CD14-positive monocyte (primary cell): ENCODE measurements at places on chromosomes 7 and 10. TPM values are rescaled to one million over a fixed set of nuclear protein-coding genes. Genes with fewer than 3 reads are reported as not detected.

DNA sequence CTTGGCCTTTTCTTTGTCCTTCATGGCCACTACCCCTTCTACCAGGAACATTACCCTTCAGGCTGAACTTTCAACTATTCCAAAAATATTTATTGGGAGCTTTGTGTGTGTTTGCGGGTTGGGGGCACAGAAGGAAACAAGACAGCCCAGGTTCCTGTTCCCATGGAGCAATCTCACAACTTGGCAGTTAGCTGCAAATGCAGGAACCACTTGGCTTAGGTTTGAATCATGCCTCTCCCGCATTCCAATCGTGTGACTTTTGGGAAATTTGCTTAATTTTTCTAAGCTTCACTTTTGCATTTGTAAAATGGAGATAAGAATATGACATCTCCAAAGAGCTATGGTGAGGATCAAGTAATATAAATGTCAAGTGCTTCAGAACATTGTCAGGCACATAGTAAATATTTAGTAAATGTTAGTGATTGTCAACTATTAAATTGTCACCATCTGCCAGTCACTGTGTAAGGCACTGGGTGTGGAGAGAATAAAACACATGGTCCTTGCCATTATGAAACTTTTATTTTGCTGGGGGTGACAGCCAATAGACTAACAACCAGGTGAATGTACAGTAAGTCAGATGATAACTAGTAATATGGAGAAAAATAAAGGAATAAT is 277.1 kb downstream of the SNX13 start:
- no peaks in the 10 kb centered on the region for H3K4me1 ChIP-seq
- no peak overlapping the region for H3K27ac ChIP-seq
- no peak overlapping the region for H3K4me3 ChIP-seq
- H3K36me3 ChIP-seq: no peaks in the 10 kb centered on the region
- no peak for DNase-seq

- no peaks in the 10 kb centered on the region for H3K27me3 ChIP-seq
- peak; percentile 58 for DNase-seq
- H3K4me1 ChIP-seq: peaks cover 76% of the 10 kb centered on the region
- peak overlapping the region; percentile 83 for H3K27ac ChIP-seq
These were observed 21.1 kb downstream of the FAM53B start for GRCh38 chr10:124722798-124723783.

DNA sequence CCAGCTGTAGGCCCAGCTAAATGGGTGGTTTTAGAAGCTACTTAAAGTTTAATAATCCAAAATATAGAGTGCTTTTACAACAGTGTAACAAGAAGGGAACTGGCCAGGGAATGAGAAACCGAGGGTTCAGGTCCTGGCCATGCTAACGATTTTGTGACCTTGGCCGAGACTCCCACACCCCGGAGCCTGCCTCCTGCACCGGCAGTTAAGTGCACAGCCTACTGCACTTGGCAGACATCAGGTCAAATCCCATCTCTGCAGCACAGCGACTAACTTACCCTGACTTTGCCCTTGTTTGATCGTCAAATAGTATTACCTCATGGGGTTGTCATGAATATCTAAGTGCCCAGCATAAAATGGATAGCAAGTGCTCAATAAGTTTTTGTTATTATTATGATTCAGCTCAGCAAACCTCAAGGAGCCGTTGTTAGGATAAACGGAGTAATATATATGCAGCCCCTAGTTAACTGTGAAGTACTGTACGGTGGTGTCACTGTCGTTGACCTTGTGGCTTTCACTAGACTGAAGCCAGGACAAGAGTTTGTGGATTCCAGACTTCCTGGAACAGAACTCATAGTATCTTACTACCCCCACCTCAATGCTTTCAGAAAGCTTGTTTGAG is 35.5 kb downstream of the LYZL1 start:
- no peak overlapping the region for H3K27ac ChIP-seq
- no peak overlapping the region for H3K4me3 ChIP-seq
- DNase-seq: no peak
- H3K4me1 ChIP-seq: no peaks in the 10 kb centered on the region
- no peaks in the 10 kb centered on the region for H3K27me3 ChIP-seq

Gene SLC29A4
- polyA plus RNA-seq: 0.26 TPM

- H3K4me1 ChIP-seq: no peaks in the 10 kb centered on the region
- no peak for DNase-seq
- no peaks in the 10 kb centered on the region for H3K27me3 ChIP-seq
These were observed 659.8 kb upstream of the FOXK1 start for GRCh38 chr7:4022265-4022664.

DNA sequence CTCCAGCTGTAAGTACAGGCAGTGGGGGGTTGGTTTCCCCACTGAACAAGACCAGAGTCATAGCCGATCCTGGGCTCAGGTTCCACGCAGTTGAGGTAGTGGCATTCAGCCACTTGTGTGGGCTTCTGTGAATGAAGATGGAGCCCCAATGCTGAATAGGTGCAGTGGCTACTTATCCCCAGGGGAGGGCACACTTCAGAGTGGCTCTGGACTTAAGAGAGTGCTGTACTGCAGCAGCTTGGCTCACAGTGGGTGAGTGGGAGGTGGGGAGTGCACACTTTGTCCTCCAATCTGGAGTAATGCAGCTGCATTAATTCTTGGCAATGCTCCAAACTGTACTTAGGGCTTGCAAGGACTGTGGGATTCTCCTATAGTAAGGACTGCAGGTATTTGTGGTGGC is 81.9 kb downstream of the BUB3 start:
- no peak overlapping the region for H3K4me3 ChIP-seq
- no peaks in the 10 kb centered on the region for H3K36me3 ChIP-seq
- H3K27ac ChIP-seq: no peak overlapping the region

DNA sequence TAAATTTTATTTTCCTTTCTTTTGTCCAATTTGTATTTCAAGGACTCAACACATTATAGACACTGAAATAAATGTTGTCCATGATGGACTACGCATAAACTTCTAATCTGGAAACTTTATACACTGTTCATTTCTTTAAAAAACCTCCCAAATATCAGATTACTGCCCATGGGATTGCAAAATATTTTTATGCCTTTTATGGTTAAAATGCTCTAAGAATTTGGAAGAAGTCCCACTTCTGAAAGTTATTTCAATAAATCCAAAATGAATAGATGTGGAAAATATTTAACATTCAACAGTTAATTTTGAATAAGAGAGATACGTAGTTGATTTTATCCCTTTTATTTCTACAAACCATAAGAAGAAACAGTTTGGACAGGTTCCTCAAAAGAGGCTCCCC is 46.1 kb downstream of the CABCOCO1 start:
- no peak for DNase-seq
- no peaks in the 10 kb centered on the region for H3K4me1 ChIP-seq
- H3K27me3 ChIP-seq: no peaks in the 10 kb centered on the region
- H3K4me3 ChIP-seq: no peak overlapping the region
- H3K27ac ChIP-seq: no peak overlapping the region

Gene SPDYE5
- polyA plus RNA-seq: not detected

Gene VTI1A
- 25.4 TPM for polyA plus RNA-seq

DNA sequence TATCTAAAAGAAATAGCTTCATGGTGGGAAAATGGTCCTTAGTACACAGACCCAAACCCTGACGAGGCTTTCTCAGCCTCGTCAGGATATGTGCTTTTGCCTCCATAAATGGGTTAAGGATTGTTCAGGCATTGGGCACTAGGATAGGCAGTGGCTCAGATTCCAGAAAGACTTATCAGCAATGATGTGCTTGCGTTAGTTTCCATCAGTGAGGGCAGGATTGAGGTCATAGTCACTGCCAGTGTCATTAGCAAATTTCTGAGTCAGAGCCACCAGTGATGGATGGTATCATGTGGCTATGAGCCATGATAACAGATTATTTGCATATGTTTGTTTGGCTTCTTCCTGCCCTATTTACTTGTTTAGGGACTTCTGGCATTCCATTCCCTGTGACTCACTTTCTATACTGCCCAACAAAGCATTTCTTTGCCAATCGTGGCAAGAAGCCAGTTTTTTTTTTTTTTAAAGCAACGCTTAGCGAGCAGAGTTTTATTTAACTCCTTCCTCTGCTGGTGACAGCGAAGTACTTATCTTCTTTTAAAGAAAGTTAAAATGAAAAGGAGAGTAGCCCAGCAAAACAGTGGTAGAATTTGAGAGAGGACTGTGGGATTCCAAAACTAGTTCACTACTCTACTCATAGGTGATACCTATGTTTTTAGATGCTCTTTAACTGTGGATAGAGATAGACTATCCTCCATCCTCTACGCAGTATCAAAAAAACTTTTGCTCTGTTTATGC is 44.4 kb downstream of the MYPN start:
- H3K36me3 ChIP-seq: no peaks in the 10 kb centered on the region
- no peak overlapping the region for H3K27ac ChIP-seq
- DNase-seq: peak; percentile 68
- H3K4me3 ChIP-seq: no peak overlapping the region
- H3K27me3 ChIP-seq: no peaks in the 10 kb centered on the region
- no peaks in the 10 kb centered on the region for H3K4me1 ChIP-seq

GRCh38 chr7:150385302-150385723 is 6.2 kb downstream of the ZNF775 start:
- H3K36me3 ChIP-seq: peaks cover 4% of the 10 kb centered on the region
- H3K27me3 ChIP-seq: no peaks in the 10 kb centered on the region
- H3K4me1 ChIP-seq: peaks cover 39% of the 10 kb centered on the region
- no peak overlapping the region for H3K27ac ChIP-seq

- no peak overlapping the region for H3K27ac ChIP-seq
- DNase-seq: no peak
- no peaks in the 10 kb centered on the region for H3K27me3 ChIP-seq
- H3K4me3 ChIP-seq: no peak overlapping the region
These were observed 53.9 kb upstream of the CREB5 start for GRCh38 chr7:28358423-28358868.

DNA sequence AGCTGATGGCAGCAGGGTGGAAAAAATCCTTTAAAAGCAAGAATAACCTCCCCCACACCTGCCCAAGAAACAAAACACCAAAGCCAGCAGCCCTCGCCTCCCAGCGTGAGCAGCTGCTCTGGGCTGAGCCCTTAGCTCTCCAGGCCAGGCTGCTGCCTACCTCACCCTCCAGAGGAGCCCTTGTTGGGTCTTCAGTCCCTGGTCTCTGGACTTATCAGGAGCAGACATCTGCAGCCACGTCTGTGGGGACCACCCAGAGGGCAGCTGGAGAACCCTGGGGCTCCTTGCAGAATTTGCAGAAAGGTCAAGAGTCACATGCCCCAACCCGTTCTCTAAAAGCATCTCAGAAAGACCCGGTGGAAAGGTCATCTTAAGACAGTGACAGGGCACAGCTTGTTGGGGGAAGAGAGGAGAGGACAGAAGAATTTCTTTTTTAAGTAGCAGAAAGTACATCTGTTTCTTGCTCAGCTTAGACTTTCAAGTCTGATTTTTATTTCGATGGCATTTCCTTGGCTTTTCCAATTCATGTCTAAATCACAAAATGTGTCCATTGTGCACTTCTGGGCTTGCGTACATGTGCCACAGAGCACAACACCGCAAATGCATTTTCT is 425.7 kb upstream of the NFE2L3 start:
- no peaks in the 10 kb centered on the region for H3K4me1 ChIP-seq
- H3K36me3 ChIP-seq: no peaks in the 10 kb centered on the region
- H3K27ac ChIP-seq: no peak overlapping the region

- H3K36me3 ChIP-seq: no peaks in the 10 kb centered on the region
- H3K4me3 ChIP-seq: no peak overlapping the region
- DNase-seq: no peak
- no peaks in the 10 kb centered on the region for H3K27me3 ChIP-seq
- H3K27ac ChIP-seq: no peak overlapping the region
These were observed 221.3 kb downstream of the DNAJB6 start for GRCh38 chr7:157558061-157558460.

Gene NKX1-2
- not detected for polyA plus RNA-seq

GRCh38 chr10:112732277-112732921 is 217.6 kb upstream of the TCF7L2 start:
- H3K27ac ChIP-seq: no peak overlapping the region

Gene PTF1A
- polyA plus RNA-seq: not detected

- H3K36me3 ChIP-seq: no peaks in the 10 kb centered on the region
- no peak overlapping the region for H3K4me3 ChIP-seq
These were observed 111.8 kb downstream of the OAT start for GRCh38 chr10:124306922-124307371.

DNA sequence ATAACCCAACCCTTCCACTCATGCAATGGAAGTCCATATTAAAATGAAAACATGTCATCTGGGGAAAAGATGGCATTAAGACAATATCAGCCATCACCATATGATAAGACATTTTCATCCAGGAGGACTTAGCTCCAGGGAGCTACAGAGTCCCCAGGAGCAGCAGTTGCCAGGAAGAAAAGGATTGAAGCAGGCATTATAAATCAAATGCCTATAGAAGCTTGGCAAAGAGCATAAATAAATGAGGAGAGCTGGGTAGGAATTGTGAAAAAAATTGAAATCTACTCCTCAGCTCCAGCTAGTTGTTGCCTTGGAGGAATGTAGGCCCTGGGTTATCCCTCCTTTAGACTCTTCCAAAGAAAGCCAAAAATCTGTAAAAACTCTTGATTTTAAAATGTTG is 42.5 kb downstream of the FAM13C start:
- H3K4me1 ChIP-seq: no peaks in the 10 kb centered on the region
- DNase-seq: no peak
- no peak overlapping the region for H3K4me3 ChIP-seq
- no peaks in the 10 kb centered on the region for H3K36me3 ChIP-seq
- H3K27ac ChIP-seq: no peak overlapping the region
- H3K27me3 ChIP-seq: no peaks in the 10 kb centered on the region

DNA sequence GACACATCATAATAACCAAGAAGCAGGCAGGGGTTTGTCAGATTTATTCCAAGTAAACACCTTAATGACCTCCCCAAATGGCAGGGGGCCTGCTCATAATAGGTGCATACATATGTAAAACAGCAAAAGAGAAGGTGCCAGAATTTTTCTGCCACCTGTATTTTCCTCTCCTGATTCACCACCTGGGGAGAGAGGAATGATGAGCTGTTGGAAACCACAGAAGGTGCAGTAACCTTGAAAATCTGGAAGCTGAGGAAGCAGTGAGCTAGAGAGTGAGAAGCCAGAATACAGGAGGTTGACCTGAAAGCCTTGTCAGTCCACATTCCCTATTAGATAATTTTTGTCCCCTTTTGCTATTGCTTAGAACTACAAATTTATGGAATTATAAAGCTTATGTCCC is 46.2 kb upstream of the PDE1C start:
- H3K4me1 ChIP-seq: no peaks in the 10 kb centered on the region
- H3K27ac ChIP-seq: no peak overlapping the region
- H3K36me3 ChIP-seq: no peaks in the 10 kb centered on the region
- DNase-seq: no peak
- no peaks in the 10 kb centered on the region for H3K27me3 ChIP-seq

- no peak overlapping the region for H3K27ac ChIP-seq
- H3K4me3 ChIP-seq: no peak overlapping the region
- no peaks in the 10 kb centered on the region for H3K27me3 ChIP-seq
- H3K36me3 ChIP-seq: no peaks in the 10 kb centered on the region
- H3K4me1 ChIP-seq: no peaks in the 10 kb centered on the region
These were observed 79.4 kb upstream of the CDCA7L start for GRCh38 chr7:22025075-22025474.

- H3K4me3 ChIP-seq: no peak overlapping the region
- H3K27ac ChIP-seq: peak overlapping the region; percentile 100
- peaks cover 63% of the 10 kb centered on the region for H3K4me1 ChIP-seq
- DNase-seq: peak; percentile 100
- no peaks in the 10 kb centered on the region for H3K27me3 ChIP-seq
- H3K36me3 ChIP-seq: no peaks in the 10 kb centered on the region
These were observed 11.7 kb upstream of the VIM start for GRCh38 chr10:17216217-17216900.
